ENCODE measurements at places on chromosomes 5 and 9.

- DNase-seq = no peak
Measured at GRCh38 chr5:150138551-150139265, 16.9 kb downstream of the PDGFRB start.

DNA sequence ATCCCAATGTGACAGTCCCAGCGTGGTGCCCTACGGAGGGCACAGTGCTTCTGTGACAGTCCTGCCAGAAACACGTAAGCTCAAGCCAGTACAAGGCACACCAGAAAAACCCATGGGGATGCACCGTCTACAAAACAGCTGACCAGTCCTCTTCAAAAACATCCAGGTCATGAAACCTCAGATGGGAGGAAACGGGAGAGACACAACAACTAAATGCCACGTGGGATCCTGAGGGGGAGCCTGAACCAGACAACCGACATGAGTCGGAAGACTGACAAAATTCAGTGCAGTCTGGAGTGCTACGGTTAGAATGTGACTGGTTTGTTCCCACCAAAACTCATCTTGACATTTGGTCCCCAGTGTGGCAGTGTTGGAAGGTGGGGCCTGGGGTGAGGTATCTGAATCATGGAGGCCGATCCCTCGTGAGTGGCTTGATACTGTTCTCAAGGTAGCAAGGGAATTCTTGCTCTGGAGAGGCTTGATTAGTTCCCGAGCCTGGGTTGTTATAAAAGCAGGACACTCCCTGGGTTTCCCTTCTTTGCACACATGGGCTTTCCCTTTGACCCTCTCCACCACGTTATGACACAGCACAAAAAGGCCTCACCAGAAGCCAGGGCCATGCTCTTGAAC, 55.4 kb downstream of the ADAMTS2 start:
- DNase-seq = no peak

GRCh38 chr5:180296771-180297170, 4.9 kb upstream of the MAPK9 start:
- no peak for DNase-seq

DNA sequence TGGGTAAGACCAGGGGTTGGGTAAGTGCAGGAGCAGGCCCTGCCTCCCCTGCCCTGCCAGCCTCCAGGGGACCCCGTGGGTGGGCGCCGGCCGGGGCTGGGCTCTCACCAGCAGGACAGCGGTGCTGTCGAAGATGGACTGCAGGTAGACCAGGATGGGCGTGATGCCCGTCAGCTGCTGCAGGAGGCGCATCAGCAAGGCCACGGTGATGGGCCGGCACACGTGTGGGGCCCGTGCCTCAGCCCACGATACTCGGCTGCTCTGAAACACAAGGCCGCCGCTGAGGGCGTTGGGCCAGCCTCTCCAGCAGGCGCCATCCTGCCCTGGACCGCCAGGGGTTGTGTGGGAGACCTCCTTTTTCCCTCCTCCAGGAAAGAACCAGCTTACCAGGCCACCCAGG, 4.0 kb downstream of the SLC2A6 start:
- DNase-seq = no peak

DNA sequence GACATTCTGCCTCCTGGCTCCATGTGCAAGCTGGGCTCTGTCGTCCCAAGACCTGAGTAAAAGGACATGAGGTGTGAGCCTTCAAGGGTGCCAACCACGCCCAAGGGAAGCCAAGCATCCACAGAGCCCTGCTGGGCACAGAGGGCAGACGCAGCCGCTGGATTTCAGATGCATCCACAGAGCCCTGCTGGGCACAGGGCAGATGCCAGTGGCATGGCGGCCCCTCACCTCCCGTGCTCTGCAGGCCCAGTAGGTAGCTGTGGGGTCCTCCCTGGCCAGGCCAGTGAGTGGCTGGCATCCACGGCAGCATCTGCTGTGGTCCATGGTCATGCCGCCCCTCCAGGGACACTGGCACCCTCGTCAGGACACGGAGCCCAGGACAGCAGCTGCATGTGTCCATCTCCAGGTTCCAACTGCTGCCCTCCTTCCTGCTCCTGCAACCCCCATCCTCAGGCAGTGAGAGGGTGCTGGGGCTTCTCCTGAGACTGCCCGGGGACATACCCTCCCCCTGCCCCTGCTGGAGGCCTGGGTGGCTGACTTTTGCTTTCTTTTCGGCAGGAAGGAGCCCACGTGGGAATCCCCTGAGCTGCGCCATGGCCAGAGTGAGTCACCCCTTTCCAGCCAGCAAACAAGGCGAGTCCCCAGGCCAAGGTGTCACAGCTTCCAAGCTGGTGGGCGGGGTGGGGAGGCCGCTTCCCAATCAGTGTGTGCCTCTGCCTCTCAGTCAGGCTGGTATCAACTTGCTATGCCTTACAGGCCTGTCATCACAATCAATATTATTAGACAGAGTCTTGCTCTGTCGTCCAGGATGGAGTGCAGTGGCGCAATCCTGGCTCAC, 4.0 kb upstream of the TRAF2 start:
- no peak for DNase-seq

DNA sequence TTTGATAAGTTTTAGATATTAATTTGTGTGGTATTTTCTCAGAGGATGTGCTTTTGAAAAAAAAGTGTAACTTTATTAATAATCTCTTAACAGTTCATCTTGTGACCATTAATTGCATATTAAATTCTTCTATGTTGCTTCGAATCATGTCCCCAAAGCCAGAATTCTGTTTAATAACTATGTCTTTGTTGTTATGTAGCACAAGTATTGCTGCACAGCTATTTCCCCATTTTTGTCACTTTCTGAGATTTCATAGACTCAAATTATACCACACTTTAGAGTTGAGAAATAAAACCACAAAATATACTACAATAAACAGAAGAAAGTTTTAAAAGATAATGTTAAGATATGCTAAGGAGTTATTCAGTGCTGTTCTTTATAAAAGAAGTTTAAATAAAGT, 2.8 kb downstream of the MEF2C start:
- no peak for DNase-seq

GRCh38 chr5:156295431-156295830, 31.5 kb upstream of the SGCD start:
- DNase-seq = no peak

GRCh38 chr9:68940573-68940972, 73.3 kb downstream of the PRKACG start:
- no peak for DNase-seq

DNA sequence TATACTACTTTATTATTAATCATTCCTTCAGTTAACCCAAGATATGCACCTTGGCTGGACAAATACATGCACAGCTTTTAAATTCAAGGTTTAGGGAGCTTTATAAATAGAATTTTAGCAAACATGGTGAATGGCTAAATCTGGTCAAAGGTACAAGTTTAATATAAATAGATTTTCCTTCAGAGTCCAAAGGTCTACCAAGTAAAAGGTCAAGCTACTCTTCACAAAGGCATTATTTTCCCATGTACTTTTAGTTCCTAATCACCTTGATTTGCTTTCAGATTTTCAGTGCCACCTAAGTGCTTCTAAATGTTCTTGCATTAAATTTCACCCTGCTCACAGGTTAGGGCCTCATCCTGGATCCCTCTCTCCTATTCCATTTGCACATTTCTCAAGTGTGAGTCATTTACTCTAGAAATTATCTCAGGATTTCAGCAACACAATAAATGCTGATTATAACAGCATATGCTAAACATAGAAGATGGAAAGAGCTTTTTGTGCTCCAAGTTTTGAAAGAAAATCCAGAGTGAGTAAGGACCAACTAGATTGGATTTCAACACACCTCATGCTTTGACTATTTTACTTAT, 459.4 kb upstream of the ITGA1 start:
- DNase-seq = peak; percentile 15
